ENCODE measurements at places on chromosomes 4 and X.

GRCh38 chr4:176377780-176378179 is 58.0 kb downstream of the SPCS3 start:
- DNase-seq = no peak

DNA sequence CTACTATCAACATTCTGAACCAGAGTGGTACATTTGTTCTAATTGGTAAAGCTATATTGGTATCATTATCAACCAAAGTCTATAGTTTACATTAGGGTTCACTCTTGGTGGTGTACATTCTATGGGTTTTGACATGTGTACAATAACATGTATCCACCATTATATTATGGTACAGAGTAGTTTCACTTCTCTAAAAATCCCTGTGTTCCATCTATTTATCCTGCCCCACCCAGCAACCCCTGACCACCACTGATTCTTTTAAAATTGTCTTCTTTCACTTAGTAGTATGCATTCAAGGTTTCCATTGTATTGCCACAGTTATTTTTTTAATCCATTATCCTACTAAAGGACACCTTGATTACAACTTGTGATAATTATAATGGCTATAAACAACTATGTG is 15.3 kb upstream of the TMPRSS11D start:
- no peak for DNase-seq

- no peak for DNase-seq
Observed at GRCh38 chrX:1609311-1609710, 5.5 kb upstream of the ASMT start.

GRCh38 chrX:40299641-40300046 is 201.9 kb upstream of the BCOR start:
- DNase-seq = no peak

- DNase-seq = no peak
Observed at GRCh38 chr4:153439831-153440230, 26.3 kb upstream of the TMEM131L start.

DNA sequence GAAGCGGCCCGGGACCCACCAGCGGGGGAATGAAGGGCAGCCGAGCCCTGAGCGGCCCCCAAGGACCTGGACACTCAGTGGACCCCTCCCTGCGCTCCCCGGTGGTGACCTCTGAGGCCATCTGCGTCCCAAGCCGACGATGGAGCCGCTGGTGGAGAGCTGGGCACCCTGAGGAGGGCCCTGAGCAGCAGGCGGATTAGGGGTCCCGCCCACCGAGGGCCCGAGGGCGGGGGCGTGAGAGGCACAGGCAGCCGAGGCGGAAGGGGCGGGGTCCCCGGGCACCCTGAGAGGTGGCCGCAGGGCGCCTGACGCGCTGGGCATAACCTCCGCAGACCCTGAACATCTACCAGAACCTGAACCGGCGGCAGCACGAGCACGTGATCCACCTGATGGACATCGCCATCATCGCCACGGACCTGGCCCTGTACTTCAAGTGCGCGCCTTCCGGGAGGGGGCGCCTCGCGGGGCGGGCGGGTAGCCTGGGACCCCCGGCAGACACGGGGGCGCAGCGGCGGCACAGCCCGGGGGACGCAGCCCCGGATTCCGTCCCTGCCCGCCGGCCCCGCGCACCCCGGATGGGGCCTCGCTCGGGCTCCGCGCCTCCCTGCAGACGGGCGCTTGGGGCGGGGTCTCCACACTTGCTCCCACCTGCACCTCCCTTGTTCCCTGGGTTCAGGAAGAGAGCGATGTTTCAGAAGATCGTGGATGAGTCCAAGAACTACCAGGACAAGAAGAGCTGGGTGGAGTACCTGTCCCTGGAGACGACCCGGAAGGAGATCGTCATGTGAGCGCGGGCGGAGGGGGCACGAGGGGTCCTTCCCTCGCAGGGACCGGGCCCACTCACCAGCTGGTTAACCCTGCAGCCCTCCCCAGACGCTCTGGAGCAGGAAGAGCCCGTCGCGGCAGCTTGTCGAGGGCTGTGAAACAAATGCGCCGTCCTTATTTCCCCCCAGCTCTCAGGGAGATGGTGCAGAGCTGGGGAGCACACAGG is 10.3 kb downstream of the ATP5ME start:
- DNase-seq = no peak

DNA sequence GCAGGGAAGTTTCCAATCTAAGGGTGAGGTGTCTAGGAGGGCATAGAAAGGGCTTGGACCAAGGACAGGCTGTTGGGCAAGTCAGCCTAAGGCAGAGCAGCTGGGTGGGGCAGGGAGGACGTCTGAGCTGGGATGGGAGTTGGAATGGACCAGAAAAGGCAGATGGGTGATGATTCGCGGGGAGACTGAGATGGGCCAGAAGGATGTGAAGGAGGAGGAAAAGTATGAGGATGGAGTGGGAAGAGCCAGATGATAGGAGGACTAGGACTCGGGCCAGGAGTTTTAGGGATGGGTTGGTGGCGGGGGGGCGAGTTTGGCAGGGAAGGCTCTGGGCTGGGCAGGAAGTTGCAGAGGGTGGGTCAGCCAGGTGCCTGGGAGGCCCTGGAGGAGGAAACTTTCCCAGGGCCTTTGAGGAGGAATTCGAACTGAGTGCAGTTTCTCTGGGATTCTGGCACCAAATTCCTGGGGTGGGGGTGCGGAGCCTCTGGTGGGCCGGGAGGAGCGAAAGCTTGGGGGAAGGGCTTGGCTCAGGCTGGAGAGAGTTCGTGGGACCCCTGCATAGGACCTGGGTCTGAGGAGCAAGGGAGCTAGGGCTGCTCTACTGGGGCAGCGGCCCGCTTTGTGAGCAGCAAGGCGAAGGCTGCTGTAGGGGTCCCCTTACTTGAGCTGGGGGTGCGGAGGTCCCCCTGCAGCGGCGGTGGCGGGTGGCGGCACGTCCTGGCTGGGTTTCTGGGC is 8.7 kb upstream of the TIMP1 start:
- no peak for DNase-seq

GRCh38 chr4:102625232-102625930 is 124.2 kb downstream of the NFKB1 start:
- no peak for DNase-seq

- DNase-seq = no peak
Observed at GRCh38 chrX:70301716-70302115, 11.8 kb downstream of the KIF4A start.

DNA sequence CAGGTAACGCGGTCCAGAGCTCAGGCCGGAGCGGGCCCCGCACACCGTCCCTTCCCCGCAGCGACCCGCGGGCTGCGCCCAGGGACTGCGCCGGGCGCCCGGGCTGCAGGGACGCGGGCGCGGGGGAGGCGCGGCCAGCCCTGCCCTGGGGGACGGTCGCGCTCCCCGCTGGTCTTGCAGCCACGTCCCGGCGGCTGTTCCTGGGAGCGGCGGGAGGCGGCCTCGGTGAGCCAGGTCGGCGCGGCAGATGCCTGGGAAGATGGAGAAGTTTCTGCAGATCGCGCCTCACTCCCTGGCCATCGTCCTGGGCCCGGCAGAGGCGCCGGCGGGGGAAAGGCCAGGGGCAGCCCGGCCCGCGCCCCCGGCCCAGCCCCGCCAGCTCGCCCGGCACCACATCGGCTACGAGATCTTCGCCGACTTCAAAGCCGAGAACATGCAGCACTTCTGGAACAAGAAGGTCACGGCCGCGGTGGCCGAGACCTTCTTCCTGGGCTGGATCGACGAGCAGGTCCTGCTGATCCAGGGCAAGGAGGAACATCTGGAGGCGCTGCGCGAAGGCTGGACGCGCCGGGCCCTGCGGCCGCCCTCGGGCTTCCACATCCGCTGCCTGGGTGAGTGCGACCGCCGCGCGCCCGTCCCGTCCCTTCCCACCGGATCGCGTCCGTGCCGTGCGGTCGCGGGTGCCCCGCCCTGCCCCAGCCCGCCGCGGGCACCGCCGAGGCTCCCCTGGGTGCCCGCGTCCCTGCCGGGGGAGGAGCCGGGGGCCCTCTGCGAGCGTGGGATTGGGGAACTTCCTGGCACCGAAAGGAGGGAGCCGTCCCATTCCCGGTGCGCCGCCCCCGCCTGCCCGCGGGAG is 107.4 kb upstream of the STOX2 start:
- DNase-seq = peak; percentile 29

GRCh38 chr4:131001371-131001770 is 1905.4 kb downstream of the C4orf33 start:
- DNase-seq = no peak

DNA sequence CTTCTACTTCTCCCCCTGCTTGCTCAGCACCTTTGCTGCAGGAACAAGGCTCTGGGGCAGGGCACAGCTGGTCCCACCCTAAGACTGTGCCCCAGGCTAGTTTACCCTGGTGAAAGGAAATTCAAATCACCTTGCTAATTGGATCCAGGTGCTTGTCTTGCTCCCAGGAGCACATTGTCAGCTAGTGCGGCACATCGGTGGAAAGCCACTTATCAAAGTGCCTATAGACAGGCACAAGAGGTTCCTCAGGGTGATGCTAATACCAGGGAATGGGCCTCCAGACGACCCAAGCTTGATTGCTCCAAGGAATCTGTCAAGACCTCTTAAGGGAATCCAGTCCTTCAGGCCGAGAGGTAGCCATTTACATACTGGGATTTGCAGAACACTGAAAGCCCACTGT is 64.5 kb upstream of the PRPS1 start:
- no peak for DNase-seq

DNA sequence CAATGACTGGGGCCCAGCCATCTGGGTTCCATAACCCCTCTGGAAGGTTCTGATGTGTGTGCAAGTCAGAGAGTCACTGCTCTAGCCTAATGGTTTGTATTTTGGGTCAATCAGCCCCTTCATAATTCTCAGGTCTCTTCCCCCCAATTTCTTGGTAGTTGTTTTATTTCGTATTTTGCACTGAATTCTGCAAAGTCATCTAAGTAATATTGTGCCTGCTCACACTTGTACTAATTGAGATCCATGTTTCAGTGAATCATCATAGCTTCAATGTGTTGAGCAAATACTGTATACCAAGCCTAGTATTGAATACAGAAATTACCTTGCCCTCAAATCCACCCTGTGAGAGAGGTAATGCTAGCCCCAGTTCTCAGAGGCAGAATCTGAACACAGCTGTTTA is 28.0 kb upstream of the TBL1X start:
- no peak for DNase-seq

DNA sequence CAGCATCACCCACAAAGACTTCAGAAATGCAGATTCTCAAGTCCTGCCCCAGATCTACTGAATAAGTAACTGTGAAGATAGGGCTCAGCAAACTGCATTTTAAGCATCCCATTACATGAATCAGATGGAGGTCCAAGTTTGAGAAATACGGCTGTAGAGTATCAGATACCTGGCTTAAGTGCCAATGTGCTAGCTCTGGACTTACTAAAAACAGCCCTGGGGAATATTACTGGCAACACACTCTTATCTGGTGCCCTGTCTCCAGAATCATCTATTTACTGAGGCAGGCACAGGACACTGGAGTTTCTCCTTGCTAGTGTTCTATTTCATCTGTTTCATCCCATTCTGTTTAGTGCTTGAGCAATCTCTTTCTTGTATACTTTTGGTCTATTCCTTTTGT is 105.1 kb downstream of the SPOCK3 start:
- no peak for DNase-seq

DNA sequence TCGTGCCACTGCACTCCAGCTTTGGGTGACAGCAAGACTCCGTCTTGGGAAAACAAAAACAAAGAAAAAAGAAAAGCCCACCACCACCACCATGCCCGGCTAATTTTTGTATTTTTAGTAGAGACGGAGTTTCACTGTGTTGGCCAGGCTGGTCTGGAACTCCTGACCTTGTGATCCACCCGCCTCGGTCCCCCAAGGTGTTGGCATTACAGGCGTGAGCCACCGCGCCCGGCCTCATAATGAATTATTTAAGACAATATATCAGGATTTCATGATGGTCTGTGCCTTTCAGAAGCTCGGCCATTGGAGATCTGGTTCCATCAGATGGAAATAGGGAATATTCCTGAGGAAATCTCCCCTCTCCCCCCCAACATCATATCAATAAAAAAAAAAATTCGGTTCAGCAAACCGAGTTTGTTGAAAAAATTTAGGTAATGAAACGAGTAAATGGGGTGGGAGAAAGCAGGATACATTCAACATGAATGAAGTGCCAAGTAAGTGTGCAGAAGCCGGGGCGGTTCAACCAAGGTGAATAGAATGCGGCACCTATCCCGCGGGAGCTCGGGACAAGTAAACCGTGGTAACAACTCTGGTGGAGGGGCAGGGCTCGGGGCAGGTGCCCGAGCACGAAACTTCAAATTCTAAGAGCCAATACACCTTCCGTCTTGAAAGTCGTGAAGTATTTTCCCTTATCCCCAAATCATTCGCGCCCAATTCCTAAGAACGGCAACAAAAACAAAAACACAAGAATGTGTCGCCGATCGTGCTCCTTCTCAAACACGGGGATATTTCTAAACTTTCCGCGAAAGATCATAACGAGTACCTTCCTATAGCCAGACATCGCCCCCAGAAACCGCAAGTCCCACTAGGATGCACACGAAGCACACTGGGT is 773 bp upstream of the TXLNG start:
- DNase-seq = no peak

GRCh38 chr4:71713611-71714203 is 70.2 kb downstream of the GC start:
- peak; percentile 27 for DNase-seq

DNA sequence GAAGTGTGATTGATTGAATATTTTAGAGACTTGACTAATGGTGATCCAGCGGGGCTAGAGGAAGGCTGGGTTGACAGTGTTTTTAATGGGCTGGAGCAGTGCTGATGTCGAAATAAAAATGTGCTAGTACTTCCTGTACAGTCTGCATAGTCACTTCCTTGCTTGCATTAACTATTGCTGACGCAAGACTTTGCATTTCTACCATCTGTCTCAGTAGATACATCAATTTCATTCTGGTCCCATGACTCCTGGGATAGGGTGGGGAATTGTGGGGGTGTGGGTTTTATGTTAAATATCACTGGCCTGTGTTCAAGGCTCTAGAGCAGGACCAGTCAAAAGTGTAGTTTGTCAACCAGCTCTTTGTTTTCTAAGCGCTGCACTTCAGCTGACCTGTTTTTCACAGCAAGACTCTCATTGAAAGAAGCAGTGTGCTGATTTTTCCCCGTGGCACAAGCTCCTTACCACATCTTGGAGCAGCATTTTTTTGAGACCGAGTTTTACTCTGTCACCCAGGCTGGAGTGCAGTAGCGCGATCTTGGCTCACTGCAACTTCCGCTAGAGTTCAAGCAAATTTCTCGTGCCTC is 35.2 kb upstream of the PHEX start:
- DNase-seq = no peak

GRCh38 chr4:185713731-185714130 is 98.3 kb downstream of the SORBS2 start:
- no peak for DNase-seq

GRCh38 chr4:130074096-130074495 is 978.1 kb downstream of the C4orf33 start:
- DNase-seq = no peak

- DNase-seq = no peak
Observed at GRCh38 chrX:10198254-10198653, 41.5 kb downstream of the CLCN4 start.
